HepG2 (cell line): ENCODE measurements at places on chromosomes 7 and 10. TPM values are rescaled to one million over a fixed set of nuclear protein-coding genes. Genes with fewer than 3 reads are reported as not detected.

Gene ITIH2
- total RNA-seq, result 603 and 1,197 TPM in 2 replicates

Gene MDFIC
- total RNA-seq, result not detected in 2 replicates

Gene CRYGN
- not detected in 2 replicates for total RNA-seq

Gene CNNM2
- total RNA-seq, result 3.4 and 9.0 TPM in 2 replicates

Gene GFRA1
- not detected in 2 replicates for total RNA-seq

Gene CYP2C18
- total RNA-seq, result 0.07 TPM in 1 of 2 replicates, not detected in the other

Gene HOXA3
- 2.1 and 2.9 TPM in 2 replicates for total RNA-seq

Gene PGAM2
- total RNA-seq, result 0.22 TPM in 1 of 2 replicates, not detected in the other

Gene TUBB8
- 0.24 and 0.31 TPM in 2 replicates for total RNA-seq

Gene CISD1
- total RNA-seq, result 78.9 and 92.2 TPM in 2 replicates

Gene PANK1
- total RNA-seq, result 33.3 and 46.5 TPM in 2 replicates

Gene CLRN3
- total RNA-seq, result not detected in 2 replicates

Gene KCNIP2
- total RNA-seq, result 0.42 TPM in 1 of 2 replicates, not detected in the other

Gene FLNC
- total RNA-seq, result 0.01 and 0.02 TPM in 2 replicates

Gene AGBL3
- total RNA-seq, result 5.5 and 7.2 TPM in 2 replicates

Gene IFT22
- total RNA-seq, result 14.5 and 16.5 TPM in 2 replicates

Gene C7orf25
- total RNA-seq, result 1.1 and 1.3 TPM in 2 replicates

Gene MUC12
- total RNA-seq, result not detected in 2 replicates

Gene ACTA2
- 58.1 and 59.9 TPM in 2 replicates for total RNA-seq

Gene HSPA12A
- 12.9 and 13.6 TPM in 2 replicates for total RNA-seq

Gene ESYT2
- total RNA-seq, result 26.0 and 37.3 TPM in 2 replicates

Gene ASZ1
- total RNA-seq, result not detected in 2 replicates

Gene STEAP1
- total RNA-seq, result 17.3 and 24.2 TPM in 2 replicates

Gene ANKRD1
- total RNA-seq, result 19.4 and 26.4 TPM in 2 replicates

Gene CFAP70
- total RNA-seq, result 0.13 and 0.27 TPM in 2 replicates

Gene CLCN1
- not detected in 2 replicates for total RNA-seq

Gene TMEM176A
- not detected in 2 replicates for total RNA-seq

Gene TMEM72
- 0.04 TPM in 1 of 2 replicates, not detected in the other for total RNA-seq

Gene VENTX
- not detected in 2 replicates for total RNA-seq

Gene CARD11
- not detected in 2 replicates for total RNA-seq

Gene ZNF239
- not detected in 2 replicates for total RNA-seq

Gene FAM25A
- not detected in 2 replicates for total RNA-seq

Gene ARMS2
- total RNA-seq, result not detected in 2 replicates

Gene ERVW-1
- not detected in 2 replicates for total RNA-seq

Gene PLAU
- total RNA-seq, result 4.8 and 11.2 TPM in 2 replicates

Gene HMX2
- not detected in 2 replicates for total RNA-seq

Gene SAMD9L
- total RNA-seq, result not detected in 2 replicates

Gene OR2A1
- not detected in 2 replicates for total RNA-seq

Gene GPR26
- not detected in 2 replicates for total RNA-seq

Gene TMEM196
- not detected in 2 replicates for total RNA-seq

Gene MSMB
- total RNA-seq, result not detected in 2 replicates

Gene CH25H
- total RNA-seq, result not detected in 2 replicates

Gene MYPN
- total RNA-seq, result not detected in 2 replicates

Gene ACSL5
- total RNA-seq, result 32.7 and 56.4 TPM in 2 replicates

Gene BUD31
- 79.1 and 101 TPM in 2 replicates for total RNA-seq

Gene TUBGCP2
- total RNA-seq, result 34.5 and 44.1 TPM in 2 replicates

Gene BAIAP2L1
- total RNA-seq, result 13.0 and 13.7 TPM in 2 replicates

Gene NFKB2
- total RNA-seq, result 7.7 and 8.2 TPM in 2 replicates

Gene BMPR1A
- 42.3 and 44.2 TPM in 2 replicates for total RNA-seq
